HuH-7.5 (cell line): ENCODE measurements at places on chromosomes 2 and 18.
A peak's percentile ranks its signal among the peaks of the same experiment; 100 is the strongest.

- DNase-seq: no peak
Observed at GRCh38 chr2:205685314-205686055, 3.2 kb downstream of the NRP2 start.

DNA sequence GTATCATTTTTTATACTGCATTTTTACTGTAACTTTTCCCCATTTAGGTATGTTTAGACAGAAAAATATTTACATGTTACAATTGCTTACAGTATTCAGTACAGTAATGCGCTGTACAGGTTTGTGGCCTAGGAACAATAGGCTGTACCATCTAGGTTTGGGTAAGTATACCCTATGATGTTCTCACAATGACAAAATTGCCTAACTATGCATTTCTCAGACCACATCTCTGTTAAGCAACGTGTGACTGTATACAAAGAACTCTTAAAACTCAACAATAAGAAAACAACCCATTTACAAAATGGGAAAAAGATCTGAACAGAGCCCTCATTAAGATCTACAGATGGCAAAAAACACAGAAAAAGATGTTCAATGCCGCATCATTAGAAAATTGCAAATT is 29.4 kb downstream of the FAM210A start:
- no peak for DNase-seq

GRCh38 chr18:59690996-59691395 is 6.2 kb downstream of the CCBE1 start:
- no peak for DNase-seq

DNA sequence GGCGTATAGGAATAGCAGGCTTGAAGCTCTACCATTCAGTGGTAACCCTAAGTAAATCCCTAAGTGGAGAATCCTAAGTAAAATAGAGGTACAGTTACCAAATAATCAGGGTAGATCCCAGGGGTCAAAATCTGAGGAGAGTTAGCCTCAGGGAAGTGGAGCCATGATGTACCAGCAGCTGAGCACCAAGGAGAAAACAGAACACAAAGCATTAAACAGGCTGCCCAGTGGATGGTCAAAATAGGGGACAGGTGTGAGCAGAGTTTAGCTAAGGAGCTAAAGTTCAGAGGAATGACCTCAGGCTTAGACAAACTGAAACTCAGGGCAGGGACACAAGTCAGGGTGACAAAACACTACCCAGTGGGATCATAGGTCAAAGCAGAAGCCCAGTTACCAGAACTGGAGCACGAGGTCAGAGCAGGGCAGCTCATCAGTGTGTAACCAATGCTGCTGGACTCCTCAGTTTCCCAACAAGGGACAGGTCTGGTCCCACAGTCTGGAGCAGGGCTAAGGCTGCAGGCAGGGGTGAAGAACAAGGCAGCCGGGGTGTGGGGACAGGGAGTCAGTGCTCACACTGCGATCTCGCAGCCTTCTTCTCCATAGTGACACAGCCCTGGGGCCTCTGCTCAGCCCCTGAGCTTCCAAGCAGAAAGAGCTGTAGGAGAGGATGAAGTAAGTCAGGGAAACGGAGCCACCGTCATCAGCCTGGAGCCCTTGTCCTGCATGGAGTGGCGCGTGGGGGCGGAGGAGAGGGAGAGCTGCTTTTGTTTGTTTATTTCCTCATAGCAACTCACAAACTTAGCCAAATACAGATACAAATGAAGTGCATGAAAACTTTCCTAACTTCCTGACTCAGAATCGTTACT is 264.0 kb downstream of the MREG start:
- peak; percentile 18 for DNase-seq

DNA sequence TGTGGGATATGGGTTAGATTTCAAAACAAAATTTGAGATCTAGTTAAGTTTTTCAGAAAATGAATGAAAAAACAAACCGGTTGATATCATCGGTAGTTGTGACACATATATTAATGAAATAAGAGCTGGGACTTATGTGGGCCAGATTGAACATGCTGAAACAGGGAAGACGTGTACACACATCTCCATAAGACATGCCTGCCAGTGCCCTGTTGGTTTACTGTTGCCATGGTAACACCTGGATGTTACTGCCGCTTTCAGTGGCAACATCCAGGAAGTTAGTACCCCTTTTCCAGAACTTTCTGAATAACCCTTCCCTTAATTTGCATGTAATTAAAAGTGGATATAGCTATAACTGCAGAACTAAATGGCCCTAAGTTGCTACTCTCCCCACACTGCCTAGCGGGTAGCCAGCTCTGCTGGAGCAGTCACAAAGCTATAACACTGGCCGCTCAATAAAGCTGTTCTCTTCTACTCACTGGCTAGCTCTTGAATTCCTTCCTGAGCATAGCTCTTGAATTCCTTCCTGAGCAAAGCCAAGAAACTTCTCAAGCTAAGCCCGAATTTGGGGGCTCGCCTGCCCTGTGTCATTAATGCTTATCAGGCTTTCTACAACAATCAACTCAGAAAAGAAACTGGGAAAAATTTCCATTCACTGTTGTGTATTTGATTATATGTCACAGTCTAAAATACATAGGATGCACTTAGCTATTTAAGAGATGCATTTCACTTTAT is 776.3 kb upstream of the CDH7 start:
- no peak for DNase-seq

GRCh38 chr18:74303936-74304335 is 11.7 kb upstream of the C18orf63 start:
- no peak for DNase-seq
